ENCODE measurements at places on chromosomes 12 and 14. TPM values are rescaled to one million over a fixed set of nuclear protein-coding genes. Genes with fewer than 3 reads are reported as not detected.
A peak's percentile ranks its signal among the peaks of the same experiment; 100 is the strongest.

DNA sequence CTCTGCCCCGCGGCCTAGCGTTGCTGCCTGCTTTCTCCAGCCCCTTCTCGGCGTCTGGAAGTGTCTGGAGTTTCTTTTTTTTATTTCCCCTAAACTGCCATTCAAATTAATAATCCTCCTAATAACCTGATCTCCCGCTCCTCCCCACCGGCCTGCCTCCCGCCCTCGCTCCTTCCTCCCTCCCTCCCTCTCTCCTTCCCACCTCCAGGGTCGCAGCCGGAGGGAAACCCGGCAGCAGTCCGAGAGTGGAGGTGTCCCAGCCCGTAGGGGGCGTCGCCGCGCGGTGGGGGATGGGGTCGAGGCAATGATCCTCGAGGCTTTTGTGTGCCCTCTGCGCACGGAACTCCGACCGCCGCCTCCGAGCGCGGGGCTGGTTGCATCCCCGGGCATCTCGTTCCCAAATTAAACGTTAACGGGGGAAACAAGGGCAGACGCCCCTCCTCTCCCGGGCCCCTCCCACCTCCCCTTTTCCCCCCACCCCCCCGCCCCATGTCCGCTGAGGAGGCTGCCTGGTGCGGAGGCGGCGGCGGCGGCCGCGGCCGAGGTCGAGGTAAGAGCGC is 1.0 kb upstream of the SOCS2 start:
- DNase-seq: peak; percentile 77

The CEBPE gene
- polyA plus RNA-seq: 0.08 TPM

DNA sequence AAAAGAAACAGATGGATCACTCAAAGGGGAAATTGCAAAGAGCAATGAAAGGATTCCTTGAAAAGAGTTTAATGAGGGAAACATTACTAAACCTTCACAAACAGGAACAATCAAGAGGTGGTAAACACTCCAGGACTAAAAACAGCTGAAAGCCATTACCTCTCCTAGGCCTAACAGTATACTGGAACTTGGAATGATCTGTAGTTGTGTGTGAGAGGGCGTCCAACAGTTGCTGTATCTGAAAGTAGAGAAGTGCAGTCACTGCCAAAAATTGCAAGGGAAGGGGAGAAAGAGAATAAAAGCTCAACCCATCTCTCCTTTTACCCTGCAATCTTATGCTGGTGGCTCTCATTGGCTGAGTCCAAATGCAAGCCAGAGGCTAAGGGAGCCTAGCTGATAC is 17.0 kb upstream of the MIS18BP1 start:
- no peak for DNase-seq

GRCh38 chr14:99147366-99147740 is 124.6 kb downstream of the BCL11B start:
- no peak for DNase-seq

GRCh38 chr14:92830902-92831301 is 36.8 kb downstream of the GOLGA5 start:
- DNase-seq: no peak

DNA sequence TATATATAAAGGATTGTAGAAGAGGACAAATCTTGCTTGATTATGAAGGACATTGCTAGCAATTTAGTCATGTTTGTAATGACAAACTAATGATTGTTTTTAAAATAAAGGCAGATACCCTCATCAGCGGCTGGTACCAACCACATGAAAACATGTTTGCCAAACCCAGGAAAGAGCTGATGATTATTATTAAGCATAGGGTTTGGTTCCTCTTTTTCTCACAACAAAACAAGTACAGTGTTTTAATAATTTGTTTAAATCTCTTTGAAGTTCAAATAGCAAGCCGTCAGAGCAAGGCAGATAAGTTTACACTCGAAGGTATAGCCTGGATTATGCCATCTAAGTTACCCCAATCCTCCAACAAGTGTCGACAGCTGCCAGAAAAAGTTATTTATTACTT is 5.3 kb upstream of the SINHCAF start:
- DNase-seq: no peak

The TOX4 gene
- 63.6 TPM for polyA plus RNA-seq

The LGR5 gene
- polyA plus RNA-seq: 23.1 TPM

DNA sequence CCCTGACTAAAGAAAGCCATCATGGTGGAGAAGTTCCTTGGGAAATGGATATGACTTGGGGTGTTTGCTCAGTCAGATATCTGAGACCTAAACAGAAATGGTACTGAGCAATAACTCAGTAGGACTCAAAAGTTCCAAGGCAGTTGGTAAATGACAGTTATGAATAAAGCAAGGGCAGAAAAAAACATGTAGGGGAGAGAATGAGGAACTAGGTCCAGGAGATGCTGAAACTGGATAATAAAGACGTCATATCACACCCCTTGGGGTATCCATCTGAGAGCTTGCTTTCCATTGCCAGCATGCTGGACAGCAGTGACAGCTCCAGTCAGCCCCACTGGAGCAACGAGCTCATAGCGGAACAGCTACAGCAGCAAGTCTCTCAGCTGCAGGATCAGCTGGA is 37.5 kb downstream of the RPGRIP1 start:
- no peak for DNase-seq

DNA sequence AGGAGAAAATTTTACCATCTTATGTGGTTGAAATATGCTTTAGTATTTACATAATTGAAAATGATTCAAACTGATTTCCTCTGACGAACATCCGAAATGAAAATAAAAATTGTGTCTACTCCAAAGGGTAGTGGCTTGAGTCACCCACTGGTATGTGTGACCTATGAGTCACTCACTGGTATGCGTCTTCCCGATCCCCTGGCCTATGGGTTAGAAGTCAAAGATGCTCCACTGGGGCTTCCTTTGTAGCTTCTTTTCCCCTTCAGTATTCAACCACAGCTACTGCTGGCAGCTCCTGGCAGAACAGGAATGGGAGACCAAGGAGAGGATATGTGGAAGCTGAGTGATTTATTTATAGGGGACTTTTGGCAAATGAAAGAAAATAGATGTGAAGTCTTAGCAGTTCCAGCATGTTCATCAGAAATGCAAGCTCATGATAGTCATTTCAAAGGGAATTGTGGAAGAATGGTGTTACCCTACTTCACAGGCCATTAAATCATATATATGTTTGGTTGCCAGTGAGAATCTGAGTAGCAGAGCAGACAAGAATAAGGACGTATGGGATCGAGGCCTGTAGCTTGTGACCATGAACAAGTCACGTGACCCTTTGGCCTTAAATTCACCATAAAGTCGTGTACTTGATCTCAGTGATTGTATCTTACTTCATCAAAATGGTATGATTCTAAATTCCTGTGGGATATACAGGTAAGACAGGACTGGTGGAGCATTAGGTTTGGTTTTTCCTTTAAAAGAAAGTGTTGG is 108.3 kb downstream of the CRADD start:
- DNase-seq: no peak

- DNase-seq: no peak
These were observed 35.1 kb downstream of the PAPLN start for GRCh38 chr14:73272393-73272792.

DNA sequence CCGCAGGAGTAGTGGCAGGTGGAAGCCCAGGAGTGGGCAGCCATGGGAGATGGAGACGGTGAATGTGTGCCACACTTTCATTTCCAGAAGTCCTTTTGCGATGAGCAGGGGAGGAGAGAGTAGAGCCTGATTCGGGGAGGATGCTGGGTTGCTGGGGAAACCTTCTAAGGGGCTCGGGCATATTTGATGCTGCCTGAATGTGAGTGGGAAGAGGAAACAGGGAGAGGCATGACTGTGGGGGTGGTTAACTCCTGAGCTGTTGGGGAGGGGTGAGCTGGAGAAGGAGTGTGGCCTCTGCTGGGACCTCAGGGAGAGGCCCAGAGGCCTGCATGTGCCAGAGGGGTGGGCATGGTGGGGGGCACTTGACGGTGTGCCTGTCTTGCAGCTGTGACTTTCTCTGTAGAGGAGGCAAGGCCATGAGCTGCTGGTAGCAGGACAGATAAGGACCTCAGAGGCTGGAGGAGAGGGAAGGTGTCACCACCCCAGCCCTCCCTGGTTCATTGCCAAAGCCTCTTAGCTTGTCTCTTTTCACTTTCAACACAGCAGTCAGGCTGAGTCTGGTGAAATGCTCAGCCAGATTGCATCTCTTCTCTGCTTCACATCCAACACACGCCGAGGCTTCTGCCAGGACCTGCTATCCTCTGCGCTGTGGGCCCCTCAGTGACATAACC is 11.4 kb downstream of the GLT1D1 start:
- no peak for DNase-seq

DNA sequence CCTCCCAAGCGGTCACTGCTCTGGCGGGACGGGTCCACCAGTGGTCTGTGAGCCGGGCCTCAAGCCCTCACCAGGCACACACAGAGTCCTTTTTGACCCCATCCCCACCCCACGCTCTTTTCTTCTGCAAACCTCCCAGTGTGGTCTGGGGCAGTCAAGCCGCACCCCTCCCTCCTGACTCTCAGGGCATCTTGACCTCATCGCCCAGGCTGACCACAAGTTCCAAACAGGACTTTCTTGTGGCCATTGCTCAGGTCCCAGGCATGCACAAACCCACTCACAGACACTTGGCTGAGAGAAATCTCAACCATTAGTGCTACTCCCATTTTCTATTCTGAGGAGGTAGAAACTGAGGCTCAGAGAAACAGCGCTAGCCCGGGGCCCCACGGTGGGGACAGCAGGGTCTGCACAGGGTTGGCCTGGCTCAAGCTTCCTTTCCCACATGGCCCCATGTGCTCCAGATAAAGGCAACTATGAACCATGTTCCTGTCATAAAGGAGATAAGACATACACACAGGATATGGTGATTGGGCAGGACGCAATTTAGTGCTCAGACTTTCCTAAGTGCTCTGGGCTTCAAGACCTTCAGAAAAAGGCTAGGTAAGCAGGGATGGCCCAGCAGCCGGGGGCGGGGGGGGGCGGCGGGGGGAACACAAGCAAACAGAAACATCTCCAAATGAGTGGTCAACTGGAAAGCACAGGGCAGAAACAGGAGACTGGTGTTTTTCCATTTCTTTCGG is 69.6 kb downstream of the ITPK1 start:
- no peak for DNase-seq

The SIX1 gene
- 10.9 TPM for polyA plus RNA-seq

DNA sequence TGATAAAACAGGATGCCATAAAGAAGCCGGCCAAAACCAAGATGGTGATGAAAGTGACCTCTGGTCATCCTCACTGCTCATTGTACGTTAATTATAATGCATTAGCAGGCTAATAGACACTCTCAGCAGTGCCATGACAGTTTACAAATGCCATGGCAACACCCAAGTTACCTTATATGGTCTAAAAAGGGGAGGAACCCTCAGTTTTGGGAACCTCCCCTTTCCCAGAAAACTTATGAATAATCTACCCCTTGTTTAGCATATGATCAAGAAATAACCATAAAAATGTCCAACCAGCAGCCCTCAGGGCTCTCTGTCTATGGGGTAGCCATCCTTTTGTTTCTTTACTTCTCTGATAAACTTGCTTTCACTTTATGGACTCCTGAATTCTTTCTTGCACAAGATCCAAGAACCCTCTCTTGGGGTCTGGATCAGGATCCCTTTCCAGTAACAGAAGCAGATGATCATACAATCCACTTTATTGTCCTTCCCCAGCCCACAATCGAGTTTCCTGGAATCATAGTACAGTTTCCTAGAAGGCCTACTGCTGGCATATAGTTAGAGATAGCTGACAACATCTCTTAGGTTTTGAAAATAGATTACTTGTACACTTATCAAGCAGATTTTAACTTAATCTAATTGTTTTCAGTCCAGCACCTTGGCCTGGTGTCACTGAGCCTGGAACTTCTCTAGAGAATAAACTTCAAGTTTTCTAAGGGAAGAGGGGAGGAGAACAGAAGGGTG is 266.7 kb upstream of the HMGA2 start:
- DNase-seq: no peak

The RPL6 gene
- 2,146 TPM for polyA plus RNA-seq

DNA sequence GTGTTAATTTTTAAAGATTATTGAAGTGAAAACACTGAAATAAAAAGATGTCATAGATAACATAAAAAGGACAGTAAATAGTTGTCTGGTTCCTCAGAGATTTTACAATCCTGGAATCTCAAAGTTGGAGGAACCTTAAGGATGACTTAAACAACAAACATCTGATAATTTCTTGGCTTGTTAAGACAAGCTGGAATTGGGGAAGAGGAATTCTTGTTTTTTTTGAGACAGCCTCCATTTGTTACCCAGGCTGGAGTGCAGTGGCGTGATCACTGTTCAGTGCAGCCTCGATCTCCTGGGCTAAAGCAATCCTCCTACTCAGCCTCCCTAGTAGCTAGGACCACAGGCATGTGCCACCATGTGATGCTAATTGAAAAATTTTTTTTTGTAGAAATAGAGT is 2.3 kb downstream of the ZNF410 start:
- no peak for DNase-seq

- no peak for DNase-seq
These were observed 110.4 kb downstream of the KCNC2 start for GRCh38 chr12:75099210-75099609.

The IRAK3 gene
- 4.7 TPM for polyA plus RNA-seq

DNA sequence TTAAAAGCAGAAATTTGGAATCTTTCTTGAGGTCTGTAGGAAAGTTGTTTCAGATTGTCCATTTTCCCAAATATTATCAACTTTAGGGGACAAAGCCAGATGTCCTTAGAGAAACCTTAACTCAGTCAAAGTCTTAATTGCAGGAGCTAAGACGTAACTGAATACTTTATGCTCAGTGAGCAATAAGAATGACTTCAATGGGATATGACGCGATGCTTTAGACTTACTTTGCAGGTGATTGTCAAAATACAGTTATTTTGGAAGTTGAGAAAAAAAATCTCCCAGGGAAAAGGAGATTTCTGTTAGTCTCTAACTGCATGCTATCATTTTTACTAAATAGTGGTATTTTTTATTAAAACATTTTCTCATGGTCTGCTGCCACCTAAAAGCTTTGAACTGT is 750.9 kb upstream of the STXBP6 start:
- no peak for DNase-seq

DNA sequence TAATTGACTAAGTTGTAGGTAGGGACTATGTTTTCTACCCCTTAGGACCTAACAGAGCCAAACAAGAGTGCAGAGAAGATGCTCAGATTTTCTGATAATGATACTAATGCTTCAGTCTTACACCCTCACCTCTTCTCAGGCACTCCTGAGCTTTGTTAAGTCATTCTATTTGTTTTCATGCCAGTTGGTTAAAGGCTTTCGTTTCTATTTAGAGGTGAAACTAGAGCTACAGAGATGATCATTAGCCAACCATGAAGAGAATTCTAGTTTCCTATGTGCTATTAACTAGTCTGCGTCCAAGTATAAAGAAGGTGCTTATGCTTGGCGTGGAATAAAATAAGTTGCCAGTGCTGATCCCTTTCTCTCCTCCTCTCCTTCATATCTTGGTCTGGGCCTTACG is 34.6 kb upstream of the PYGL start:
- no peak for DNase-seq

The LRFN5 gene
- 13.4 TPM for polyA plus RNA-seq

- DNase-seq: peak; percentile 89
These were observed 15.7 kb upstream of the FIGNL2 start for GRCh38 chr12:51863933-51864832.

The SCN8A gene
- 3.4 TPM for polyA plus RNA-seq

The RIC8B gene
- 34.4 TPM for polyA plus RNA-seq

GRCh38 chr14:63345826-63346225 is 27.1 kb upstream of the GPHB5 start:
- DNase-seq: no peak

DNA sequence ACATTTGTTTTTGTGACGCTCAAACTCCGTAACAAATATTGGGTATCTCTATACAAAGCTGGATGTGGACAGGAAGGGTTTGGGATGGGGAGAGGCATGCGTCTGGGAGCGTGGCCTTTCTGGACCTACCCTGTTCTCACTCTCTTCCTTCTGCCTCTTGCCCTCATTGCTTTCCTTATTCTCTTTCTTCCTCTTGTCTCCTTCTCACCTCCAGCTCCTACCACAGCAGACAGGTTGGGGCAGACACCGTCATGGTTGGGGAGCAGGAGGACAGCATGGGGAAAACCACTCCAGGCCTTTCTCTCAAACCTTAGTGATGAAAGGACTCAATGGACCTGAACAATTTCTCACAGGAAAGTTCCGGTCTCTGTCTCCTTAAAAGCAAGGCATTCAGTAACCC is 465.3 kb downstream of the RAD51B start:
- no peak for DNase-seq

Measured in left kidney (tissue), 8 donors.